A549 (cell line): ENCODE measurements at places on chromosomes 1 and 21.

GRCh38 chr1:201360901-201361651, 16.4 kb downstream of the TNNT2 start:
- DNase-seq = no peak

- no peak for DNase-seq
Measured at GRCh38 chr1:83929184-83929583, 69.7 kb downstream of the TTLL7 start.

GRCh38 chr1:7560601-7561181, 210.4 kb upstream of the VAMP3 start:
- no peak for DNase-seq

- no peak for DNase-seq
Measured at GRCh38 chr1:29824025-29824424, 587.7 kb downstream of the PTPRU start.

DNA sequence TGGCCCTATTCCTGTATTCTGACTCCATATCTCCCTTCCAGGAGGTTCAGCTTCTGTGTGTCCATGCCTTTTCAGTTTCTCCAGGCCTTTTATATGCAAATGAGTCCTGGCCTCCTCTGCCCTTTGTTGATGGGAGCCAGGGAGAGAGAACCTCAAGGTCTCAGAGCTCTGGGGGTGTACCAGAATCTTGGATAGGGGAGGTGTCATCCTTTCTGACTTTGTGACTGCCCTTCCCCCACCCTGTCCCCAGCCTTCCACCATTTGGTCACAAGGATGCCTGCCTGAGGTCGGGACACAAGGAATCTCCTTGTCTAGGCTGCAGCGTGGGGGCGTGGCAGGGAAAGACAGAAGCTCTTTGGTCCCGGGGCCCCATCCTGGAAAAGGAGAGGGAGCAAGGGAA, 18.6 kb downstream of the LURAP1 start:
- DNase-seq = no peak

GRCh38 chr1:112694363-112694929, 12.5 kb downstream of the RHOC start:
- DNase-seq = no peak
